ENCODE measurements at places on chromosomes 11 and 22.

- DNase-seq = peak; percentile 73
Measured at GRCh38 chr11:57324154-57324885, 432 bp downstream of the TNKS1BP1 start.

GRCh38 chr22:31584804-31585160 is 77.2 kb downstream of the PISD start:
- DNase-seq = no peak

DNA sequence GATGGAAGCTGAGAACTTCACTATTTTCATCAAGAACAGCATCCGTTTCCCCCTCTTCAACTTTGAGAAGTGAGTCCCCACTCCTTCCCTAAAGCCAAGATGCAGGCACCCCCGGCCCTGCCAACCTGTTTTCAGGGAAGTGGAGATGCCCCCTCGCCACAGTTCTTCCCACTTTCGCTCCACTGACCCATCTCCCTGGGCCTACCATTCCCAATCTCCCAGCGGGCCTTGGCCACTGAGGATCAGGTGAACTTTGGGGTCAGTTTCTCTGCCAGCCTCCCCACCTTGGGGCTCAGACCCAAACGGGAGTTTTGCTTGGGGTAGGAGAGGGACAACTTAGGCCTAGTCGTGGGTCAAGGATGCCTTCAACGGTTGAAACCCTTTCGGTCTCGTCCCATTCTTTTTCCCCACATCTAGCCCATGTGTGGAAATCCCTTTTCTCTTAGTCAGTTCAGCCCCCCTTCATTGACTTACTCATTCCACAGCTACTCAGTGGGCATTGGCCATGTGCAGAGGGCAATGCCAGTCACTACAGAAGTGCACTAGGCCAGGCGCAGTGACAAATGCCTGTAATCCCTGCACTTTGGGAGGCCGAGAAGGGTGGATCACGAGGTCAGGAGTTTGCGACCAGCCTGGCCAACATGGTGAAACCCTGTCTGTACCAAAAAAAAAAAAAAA is 10.6 kb downstream of the P2RX3 start:
- no peak for DNase-seq

DNA sequence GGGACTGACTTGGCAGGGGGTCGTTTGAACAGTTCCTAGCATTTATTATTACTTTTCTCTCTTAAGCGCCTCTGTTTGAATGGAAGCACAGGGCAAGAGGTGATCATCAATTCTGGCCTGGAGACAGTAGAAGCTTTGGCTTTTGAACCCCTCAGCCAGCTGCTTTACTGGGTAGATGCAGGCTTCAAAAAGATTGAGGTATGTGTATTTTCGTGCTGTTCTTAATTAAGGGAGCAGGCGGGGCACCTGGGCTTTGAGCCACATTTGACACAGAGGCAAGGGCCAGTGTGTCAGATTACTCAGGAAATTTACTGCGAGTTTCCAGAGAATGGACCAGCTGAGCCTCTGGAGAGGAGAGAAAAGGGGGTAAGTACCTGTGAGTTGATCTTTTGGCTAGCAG is 102.4 kb upstream of the SORL1-AS1 start:
- no peak for DNase-seq

GRCh38 chr11:134517621-134518293 is 105.7 kb upstream of the B3GAT1 start:
- DNase-seq = no peak

GRCh38 chr11:14908214-14908880 is 16.3 kb upstream of the CYP2R1 start:
- DNase-seq = peak; percentile 43

DNA sequence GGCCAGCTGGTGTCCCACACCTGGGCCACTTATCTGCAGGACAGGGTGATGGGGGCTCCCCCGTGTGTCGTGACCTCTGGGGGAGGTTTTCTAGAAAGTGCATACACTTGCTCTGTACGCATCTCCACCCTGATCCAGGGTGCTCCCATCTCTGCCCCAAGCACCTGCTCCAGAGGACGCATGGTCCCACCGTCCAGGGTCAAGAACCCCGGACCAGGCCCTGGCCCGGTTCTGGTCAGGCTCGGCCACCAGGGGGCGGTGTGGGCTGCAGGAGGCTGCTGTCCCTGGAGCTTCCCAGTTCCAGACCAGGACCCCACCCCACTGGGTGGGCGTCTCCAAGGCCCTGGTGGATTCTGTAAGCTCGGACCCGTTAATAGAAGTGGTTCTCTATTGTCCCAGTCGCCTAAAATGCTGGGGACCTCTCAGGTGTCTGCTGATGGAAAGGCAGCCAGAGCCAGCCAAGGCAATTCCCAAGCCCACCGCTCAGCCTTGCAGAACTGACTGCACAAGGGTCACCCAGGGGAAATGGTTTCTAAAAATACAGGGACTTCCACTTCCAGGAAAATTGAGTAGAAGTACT is 34.7 kb upstream of the SEPTIN5 start:
- DNase-seq = no peak

DNA sequence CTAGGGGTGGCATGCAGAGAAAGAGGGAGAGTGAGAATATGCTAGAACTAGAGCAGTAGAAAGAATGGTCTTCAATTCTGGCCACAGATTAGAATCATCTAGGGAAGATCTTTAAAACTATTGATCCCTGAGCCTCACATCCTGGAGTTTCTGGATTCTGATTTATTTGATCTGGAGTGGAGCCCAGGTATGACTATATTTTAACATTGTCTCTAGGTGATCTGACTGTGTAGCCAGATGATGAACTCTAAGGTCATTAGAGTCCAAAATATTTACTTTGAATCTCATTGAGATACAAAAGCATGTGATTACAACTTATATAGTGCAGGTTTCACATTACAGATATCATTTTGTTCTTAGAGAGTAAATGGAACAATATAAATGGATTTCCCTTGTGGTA is 79.7 kb downstream of the FDX1 start:
- no peak for DNase-seq

- DNase-seq = no peak
Measured at GRCh38 chr22:47738472-47739013, 976.1 kb downstream of the TBC1D22A start.

GRCh38 chr11:71268706-71269321 is 16.4 kb upstream of the SHANK2 start:
- DNase-seq = no peak

GRCh38 chr11:66557733-66558326 is 10.6 kb downstream of the CTSF start:
- DNase-seq = no peak

GRCh38 chr11:130390071-130390758 is 38.2 kb downstream of the ADAMTS8 start:
- DNase-seq = peak; percentile 39

DNA sequence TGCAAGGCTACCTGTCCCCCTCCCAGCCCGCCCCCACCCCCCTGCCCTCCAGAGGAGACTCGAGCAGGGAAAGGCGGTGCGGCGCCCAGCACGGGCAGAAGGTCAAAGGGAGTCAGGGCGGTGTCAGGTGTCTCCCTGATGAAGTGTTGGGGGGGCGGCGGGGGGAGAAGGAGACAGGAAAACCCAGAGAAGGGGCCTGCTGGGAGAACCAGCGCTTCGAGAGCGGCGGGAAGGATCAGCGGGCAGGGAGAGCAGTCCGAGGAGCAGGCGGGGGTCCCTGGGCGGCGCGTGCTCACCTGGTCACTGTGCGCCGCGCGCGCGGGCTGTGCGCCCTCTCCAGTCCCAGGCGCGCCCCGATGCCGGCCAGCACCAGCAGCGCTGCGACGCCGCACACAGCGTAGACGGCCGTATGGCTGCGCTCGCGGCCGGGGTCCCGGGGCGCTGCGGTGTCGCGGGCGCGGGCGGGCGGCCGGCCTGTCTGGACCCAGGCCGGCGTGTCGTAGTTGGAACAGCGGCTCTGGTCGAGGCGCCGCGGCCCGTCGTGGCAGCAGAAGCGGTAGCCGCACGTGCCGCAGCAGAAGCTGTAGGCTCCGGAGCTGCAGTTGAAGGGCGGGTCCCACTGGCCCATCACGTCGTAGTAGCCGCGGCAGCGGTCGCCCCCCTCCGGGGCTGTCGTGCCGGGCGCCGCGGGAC is 886 bp downstream of the SHISA8 start:
- DNase-seq = no peak

- DNase-seq = no peak
Measured at GRCh38 chr22:29679316-29679715, 40.5 kb upstream of the CABP7 start.

- no peak for DNase-seq
Measured at GRCh38 chr11:94997437-94997836, 23.9 kb downstream of the KDM4D start.

GRCh38 chr11:4916581-4916980 is 2.6 kb downstream of the OR51G2 start:
- no peak for DNase-seq

GRCh38 chr22:26957176-26957575 is 299.8 kb downstream of the MIAT start:
- DNase-seq = no peak

DNA sequence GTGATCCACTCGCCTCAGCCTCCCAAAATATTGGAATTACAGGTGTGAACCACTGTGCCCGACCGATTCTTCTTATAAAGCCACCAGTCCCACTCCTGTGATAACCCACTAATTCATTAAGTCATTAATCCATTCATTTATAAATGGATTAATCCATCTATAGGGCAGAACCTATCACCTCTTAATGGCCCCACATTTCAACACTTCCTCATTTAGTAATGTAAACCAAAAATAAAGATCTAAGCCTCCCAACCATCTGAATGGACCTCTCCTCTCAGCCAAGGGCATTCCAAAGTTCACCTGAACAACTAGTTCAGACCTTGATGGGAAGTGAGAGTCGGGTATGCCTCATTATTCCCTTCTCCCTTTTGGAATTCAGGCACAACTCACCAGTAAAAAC is 9.9 kb upstream of the MRPL11 start:
- DNase-seq = no peak

GRCh38 chr11:28366549-28367346 is 258.6 kb downstream of the METTL15 start:
- no peak for DNase-seq

- no peak for DNase-seq
Measured at GRCh38 chr11:123410218-123410549, 19.9 kb upstream of the GRAMD1B start.

DNA sequence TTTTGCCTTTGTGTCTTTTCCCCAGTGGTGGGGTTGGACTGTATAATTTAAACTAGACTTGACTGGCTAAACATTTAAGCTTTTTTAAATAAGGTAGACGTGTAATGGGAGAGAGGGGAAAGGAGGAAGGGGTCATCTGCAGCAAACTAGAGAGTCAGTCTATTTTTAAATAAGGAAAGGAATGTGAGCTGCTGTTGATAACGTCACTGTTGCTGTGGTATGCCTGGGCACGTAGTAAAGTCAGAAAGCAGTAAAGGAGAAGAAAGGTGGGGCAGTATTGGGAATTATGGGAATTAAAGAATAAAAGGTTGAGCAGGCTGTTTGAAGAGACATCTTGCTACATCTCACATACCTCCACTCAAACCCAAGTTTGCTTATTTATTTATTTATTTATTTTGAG is 80.4 kb upstream of the FSHB start:
- no peak for DNase-seq

- DNase-seq = no peak
Measured at GRCh38 chr11:34621876-34622275, 983 bp downstream of the EHF start.

DNA sequence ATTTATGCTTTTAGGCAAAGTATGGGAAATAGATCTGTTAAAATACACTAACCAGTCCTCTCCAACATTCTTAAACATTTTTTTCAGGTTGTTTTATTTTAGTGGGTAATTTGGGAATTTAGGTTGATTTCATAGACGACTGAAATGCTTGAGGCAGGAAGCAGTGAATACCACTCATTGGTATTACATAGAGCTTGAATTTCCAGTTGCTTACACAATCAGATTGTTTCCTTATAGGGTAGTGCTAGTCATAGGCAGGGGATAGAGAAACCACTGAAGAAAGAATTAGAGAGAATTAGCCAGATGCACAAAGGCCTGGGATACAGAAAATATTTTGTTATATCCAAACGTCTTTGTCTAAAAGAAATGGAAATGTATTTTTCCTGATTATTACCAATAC is 23.9 kb upstream of the LYVE1 start:
- peak; percentile 17 for DNase-seq

GRCh38 chr22:26385164-26385563 is 43.9 kb upstream of the ASPHD2 start:
- no peak for DNase-seq

DNA sequence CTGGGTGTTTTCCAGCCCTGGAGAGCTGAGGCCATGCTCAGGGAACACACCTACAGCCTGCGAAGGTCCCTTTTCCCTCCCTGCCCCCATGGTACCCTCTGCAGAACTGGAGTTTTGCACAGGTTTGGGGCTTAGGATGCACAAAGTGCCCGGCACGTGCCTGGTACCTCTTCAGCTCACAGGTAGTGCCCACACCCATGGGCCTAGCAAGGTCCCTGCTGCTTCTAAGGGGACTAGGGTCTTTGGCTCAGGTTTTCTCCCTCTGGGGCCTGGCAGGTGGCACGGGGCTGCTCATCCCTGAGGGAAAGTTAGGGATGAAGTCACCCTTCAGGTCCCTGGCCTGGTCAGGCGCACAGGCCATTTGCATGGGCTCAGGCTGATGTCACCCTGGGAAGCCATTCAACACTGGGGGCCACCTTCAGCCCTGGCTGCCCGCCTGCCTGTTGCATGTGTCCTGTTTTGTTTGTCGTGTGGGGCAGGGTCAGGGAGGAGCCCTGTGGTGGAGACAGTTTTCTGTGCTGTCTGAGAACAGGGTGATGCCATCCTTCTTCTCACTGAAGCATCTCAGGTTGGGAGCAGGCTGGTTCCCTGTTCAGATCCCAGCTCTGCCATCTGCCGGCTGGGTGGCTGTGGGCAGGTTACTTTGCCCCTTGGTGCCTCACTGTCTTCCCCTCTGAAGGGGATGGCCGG is 68.3 kb upstream of the CRYBB3 start:
- no peak for DNase-seq

- DNase-seq = no peak
Measured at GRCh38 chr11:88117281-88117858, 57.9 kb downstream of the RAB38 start.

- DNase-seq = no peak
Measured at GRCh38 chr11:2577031-2577990, 122.5 kb downstream of the KCNQ1OT1 start.
